Activated T-cell treated with anti-CD3 and anti-CD28 coated beads for 24 hours (primary cell): ENCODE measurements at places on chromosomes 2 and 18.

DNA sequence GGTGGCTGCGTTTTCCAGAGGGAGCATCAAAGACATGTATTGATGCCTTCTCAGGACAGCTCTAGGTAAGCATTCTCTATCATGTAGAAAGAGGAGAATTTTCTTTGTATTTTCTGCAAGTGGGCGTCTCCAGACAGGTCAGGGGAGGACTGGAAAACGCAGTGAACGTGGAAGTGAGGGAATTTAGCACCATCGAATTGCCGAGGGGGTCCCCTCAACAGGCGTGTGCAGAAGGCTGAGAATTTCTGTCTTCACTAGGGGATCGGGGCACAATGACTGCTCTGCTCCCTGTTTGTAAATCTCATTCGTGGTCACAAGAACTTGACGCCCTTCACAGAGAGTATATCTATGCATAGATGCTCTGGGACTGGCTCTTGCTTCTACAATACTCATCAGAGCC lies 5.0 kb upstream of the NTSR2 start:
- no peak for DNase-seq

DNA sequence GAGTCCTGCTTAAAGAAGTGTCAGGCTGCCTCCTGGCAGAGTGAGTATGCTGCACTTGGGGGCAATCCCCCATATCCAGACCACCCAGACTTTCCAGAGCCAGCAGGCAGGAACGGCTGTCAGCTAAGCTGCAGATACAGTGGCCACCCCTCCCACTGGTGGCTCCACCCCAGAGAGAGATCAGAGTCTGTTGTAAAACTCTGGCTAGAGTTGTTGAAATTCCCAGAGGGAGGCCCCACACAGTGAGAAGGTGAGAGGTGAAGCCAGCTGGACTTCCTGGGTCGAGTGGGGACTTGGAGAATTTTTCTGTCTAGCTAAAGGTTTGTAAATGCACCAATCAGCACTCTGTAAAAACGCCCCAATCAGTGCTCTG lies 533.8 kb upstream of the ACVR2A start:
- DNase-seq = no peak

DNA sequence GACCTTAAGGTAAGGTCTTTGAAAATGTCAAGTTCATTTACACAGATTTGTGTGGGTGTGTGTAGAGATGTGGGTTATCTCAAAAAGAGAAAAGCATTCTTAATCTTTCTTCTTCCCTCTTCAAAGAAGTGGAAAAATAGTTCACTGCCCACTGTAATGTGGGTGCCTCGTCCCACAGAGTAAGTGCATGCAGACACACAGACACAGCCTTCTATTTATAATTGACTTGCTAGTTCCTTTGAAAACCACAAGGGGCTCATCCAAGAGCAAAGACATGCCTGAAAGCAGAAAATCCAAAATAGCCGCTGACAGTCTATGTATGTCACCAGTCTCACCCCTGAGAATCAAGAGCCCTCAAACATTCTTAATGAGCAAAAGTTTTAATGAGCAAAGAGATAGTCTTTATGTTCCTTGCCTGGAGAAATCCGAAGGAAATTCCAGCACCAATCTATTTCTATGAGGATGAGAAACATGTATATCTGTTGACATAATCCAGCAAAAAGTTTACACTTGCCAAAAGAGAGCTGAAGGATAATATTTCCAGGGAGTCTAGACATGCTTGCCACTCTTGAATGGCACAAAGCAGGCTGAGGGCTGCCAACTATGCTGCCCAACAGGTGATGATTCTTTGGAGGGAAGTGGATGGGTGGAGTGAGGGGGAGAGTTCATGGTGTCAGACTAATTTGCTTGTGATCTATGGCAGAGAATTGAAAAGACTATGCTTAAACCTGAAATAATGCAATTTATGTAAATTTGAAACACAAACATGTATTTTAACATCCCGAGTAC lies 93.9 kb downstream of the ACVR1 start:
- no peak for DNase-seq

DNA sequence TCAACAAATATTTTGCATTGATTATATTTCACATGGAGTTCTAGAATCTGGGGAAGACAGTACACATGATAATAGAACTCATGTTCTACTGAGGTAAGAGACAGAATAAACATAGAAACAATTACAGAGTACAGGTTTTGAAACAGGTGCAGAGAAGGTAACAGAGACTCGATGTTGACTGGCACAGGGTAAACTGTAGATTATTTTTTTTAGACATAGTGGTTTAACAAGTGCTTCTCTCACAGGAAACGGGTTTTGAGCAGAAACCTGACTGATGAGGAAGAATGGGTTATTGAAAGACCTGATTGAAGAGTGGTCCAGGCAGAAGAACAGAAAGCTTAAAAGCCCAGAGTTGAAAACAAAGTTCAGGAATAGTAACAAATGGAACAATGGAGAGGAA lies 1002.5 kb upstream of the FAM98A start:
- no peak for DNase-seq

GRCh38 chr2:232293191-232293590 lies 85.4 kb upstream of the ALPP start:
- DNase-seq = no peak

DNA sequence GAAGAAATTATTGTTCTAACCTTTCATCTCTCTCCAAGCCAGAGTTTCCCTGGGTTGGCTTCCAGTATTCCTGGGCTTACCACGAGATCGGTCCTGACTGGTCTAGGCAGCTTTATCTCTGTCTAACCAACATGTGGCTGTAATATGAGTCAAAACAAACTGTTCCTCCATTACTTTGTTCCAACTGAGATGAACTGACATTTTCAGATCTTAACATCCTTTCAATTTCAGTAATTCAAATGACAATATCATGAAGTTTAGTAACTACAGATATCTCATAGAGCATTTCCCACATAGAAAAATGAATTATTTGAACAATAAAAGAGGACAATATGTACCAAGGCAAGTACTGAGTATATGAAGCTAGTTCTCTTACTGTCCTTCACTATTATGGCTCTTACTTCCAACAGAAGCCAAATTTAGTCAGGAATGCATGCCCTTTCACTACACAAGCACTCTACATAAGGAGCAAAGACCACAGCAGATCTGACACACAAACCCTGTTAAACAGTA lies 15.5 kb downstream of the SLC25A12 start:
- no peak for DNase-seq

GRCh38 chr18:10111191-10111590 lies 197.4 kb downstream of the VAPA start:
- DNase-seq = no peak

- no peak for DNase-seq
Measured at GRCh38 chr2:17940091-17940630, 61.7 kb downstream of the KCNS3 start.
